ENCODE measurements at places on chromosomes 7 and 10.

GRCh38 chr10:48782386-48782785 is 97.7 kb downstream of the WDFY4 start:
- DNase-seq: no peak

GRCh38 chr10:75486591-75486990 is 55.2 kb downstream of the LRMDA start:
- DNase-seq: no peak

- peak; percentile 72 for DNase-seq
Measured at GRCh38 chr10:100508691-100509150, 10.9 kb downstream of the SEC31B start.

- DNase-seq: peak; percentile 65
Measured at GRCh38 chr10:49569031-49569631, 30.2 kb upstream of the ERCC6 start.

DNA sequence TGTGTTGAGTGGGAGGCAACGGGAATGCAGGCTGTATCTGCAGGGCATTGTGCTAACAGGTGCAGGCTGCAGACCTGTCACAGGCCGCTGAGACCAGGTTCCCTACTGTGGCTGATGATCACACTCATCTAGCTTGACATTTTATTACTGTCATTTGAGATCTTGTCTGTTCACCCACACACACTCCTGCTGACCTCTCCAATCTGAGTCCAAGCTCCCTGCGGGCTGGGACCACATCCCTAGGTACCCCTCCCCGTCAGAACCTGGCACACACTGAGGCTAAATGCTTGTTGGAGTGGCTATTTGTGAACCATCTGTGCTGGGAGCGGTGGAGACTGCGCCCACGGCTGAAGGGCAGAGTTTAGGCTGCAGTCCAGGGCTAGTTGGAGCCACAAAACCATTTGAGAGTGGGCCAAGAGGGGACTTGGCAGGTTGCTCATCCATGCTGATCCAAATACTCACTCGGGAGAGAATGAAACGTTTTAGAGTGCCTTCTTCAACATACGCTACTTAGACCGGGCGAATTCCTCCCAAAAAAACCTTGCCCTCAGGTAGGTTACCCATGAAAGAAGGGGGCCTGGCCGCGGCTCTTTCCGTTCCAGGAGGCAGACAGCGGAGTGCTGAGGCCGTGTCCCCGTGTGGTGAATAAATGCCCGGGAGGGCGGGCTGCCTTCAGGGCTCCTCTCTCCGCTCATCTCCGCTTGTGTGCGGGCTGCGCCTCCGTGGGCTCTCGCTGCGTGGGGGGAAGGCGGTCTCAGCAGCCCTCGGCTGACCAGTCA is 164.4 kb downstream of the RGS10 start:
- no peak for DNase-seq

- DNase-seq: no peak
Measured at GRCh38 chr7:70920876-70921275, 211.1 kb upstream of the GALNT17 start.

- DNase-seq: no peak
Measured at GRCh38 chr7:80134115-80134535, 506 bp upstream of the GNAI1 start.

- DNase-seq: no peak
Measured at GRCh38 chr7:133795068-133795665, 332.0 kb upstream of the LRGUK start.

DNA sequence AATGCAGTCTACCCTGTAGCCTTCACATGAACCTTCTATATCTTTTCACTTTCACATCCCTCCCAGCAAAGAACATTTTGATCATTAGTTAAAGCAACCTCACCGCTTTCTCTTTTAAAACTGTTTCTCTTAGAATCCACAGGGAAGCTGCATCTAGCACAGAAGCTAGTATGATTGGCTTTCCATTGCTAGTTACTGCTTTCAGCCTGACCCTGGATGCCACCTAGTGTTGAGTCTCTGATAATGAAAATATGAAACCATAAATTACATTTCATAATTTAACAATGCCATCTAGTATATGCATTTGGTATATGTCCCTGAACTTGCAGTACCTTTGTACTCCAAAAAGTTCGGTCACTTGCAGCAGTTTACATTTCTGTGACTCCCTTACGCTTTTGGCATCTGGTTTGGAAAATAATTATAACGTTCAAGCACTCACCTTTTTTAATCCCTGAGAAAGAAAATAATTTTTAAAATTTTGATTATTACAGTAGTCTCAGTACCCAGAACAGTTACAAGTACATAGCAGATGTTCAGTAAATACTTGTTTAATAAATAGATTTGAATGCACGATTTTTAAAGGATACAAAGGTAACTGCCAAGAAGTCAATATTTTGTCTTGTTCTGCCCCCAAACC is 22.7 kb downstream of the CISD1 start:
- peak; percentile 74 for DNase-seq

GRCh38 chr10:131172433-131172832 is 139.1 kb downstream of the TCERG1L start:
- DNase-seq: no peak

DNA sequence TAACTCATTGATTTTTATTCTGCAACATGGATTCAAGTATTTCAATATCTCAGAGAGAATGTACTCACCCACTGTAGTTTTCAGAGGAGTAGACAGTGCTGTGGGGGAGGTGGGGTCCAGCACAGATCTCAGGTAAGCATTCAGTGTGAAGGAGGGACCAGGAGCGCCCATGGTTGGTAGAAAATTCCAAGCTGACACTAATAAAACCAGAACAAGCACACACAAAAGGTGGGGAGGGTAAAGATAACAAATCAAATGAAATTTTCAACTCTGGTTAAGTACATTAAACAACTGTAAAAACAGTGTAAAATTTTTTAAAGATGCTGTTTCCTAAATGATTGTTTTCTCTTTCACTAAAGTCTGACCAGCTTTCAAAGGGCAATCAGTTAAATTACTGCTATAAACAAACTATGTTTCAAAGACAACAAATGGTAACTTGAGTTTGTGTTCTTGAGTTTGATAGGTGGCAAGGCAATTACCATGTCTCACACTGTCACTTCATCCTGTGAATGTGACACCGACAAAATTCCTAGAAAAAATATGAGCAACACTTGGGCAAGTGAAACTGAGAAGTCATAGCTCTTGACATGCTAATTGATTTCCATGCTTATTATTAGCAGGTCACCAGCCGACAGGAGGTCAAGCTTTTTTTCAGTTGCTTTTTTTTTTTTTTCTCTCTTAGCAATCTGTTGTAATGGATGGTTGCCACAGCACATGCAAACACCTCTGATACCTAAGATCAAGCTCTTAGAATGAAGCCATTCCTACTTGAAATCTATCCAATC is 205.8 kb upstream of the SLC26A5 start:
- no peak for DNase-seq

DNA sequence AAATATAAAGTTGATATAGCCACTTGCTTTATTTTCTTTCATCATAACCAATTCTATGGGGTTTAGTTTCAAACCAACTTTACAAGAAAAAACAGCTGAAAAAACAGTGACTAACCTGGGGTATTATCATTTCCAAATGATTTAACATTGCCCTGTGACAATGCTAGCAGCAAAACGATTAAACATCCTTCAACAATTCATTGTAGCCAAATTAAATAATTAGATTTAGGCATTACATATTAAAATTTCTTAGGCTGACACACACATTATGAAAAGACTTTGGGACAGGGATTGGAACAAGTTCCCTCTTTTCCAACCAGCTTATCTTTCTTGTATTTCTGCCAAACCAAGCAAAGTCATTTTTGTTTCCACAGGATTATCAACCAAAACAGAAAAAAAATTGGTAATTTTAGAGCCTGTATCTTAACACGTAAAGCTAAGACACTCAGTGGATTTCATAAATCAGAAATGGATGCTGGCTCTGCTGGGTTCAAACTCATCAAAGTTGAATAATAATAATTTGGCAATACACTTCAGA is 84.0 kb downstream of the SEMA3D start:
- DNase-seq: no peak

DNA sequence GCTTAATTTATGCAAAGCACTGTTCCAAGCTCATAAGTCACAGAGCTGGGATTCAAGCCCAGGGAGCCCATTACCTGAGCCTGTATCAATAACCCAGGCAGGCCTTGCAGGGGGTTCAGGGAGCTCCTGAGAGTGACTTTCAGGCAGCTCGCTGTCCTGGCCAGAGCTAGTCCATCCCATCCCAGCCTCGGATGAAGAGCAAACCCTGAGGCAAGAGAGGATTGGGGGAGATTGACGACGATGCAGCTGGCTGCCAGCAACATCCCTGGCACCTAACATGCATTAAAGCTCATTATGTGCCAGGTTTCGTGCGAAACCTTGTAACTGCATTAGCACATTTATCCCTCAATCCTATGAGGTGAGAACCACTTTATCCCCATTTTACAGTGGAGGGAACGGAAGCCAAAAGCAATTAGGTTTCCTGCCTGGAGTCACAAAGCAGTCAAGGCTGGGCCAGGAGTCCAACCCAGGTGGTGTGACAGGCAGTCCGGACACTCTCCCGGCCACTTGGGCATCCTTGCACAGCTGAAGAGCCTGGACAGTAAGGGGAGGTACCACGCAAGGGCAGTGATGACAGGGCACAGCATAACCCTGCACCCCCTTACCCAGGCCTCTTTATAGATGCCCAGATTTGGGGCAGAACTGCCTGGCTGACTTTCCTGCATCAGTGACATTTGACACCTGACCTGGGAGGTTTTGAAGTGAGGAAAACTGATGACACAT is 129.8 kb upstream of the CHST15 start:
- no peak for DNase-seq

DNA sequence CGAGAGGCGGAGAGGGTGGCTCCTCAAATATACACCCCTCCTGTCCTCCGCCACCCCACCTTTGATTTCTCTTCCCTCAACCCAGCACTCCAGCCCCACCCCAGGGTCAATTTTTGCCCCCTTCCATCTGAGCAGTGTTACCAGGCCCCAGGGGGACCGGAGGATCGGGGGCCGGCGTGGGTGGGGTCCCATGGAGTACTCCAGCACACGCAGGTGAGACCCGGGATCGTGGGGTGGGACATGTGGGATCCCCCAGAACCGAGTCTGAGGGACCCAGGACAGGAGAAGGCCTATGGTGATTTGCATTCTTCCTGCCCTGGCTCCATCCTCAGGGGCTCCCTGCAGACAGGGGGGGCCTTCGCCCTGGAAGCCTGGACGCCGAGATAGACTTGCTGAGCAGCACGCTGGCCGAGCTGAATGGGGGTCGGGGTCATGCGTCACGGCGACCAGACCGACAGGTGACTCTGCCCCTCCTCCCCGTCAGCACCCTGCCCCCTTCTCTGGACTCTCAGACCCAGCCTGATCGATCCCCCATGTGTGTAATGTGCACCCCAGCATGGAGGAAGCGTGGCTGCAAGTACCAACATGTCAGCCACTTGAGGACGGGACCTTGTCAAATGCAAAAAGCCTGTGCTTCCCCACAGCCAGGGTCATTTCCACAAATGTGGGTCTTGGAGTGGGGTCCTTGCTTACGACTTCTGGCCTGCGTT is 744 bp downstream of the TRIP6 start:
- peak; percentile 36 for DNase-seq

GRCh38 chr7:128260069-128260795 is 19.2 kb downstream of the LEP start:
- DNase-seq: no peak

- no peak for DNase-seq
Measured at GRCh38 chr7:153472516-153472915, 579.7 kb upstream of the DPP6 start.

DNA sequence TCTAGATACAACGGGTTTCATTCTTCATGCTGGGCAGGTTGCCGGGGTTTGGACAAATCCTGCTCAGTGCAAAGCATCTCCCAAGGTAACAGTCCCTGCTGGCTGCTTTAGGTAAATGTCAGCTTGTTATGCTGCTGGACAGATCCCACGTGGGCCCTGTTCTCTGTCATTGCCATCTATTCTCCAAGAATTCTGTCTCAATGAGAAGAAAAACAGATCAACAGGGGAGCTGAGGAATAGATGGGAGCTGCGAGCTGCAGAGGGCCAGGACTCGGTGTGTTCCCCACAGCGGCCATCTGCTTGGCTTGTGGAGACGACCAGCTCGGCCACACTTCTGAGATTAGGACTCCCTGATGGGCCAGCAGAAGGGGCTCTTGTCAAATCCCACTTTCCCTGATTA is 235.2 kb downstream of the DPP6 start:
- no peak for DNase-seq

GRCh38 chr7:18901351-18901750 is 216.1 kb downstream of the TWIST1 start:
- DNase-seq: peak; percentile 35

GRCh38 chr10:100520811-100521210 is 1.1 kb upstream of the SEC31B start:
- peak; percentile 73 for DNase-seq

- DNase-seq: no peak
Measured at GRCh38 chr7:81842361-81842760, 72.5 kb upstream of the HGF start.

- no peak for DNase-seq
Measured at GRCh38 chr7:51929818-51930217, 613.2 kb upstream of the COBL start.

GRCh38 chr10:97705006-97705670 is 8.4 kb upstream of the MARVELD1 start:
- DNase-seq: no peak

- DNase-seq: no peak
Measured at GRCh38 chr7:94389381-94389780, 5.3 kb upstream of the COL1A2 start.

DNA sequence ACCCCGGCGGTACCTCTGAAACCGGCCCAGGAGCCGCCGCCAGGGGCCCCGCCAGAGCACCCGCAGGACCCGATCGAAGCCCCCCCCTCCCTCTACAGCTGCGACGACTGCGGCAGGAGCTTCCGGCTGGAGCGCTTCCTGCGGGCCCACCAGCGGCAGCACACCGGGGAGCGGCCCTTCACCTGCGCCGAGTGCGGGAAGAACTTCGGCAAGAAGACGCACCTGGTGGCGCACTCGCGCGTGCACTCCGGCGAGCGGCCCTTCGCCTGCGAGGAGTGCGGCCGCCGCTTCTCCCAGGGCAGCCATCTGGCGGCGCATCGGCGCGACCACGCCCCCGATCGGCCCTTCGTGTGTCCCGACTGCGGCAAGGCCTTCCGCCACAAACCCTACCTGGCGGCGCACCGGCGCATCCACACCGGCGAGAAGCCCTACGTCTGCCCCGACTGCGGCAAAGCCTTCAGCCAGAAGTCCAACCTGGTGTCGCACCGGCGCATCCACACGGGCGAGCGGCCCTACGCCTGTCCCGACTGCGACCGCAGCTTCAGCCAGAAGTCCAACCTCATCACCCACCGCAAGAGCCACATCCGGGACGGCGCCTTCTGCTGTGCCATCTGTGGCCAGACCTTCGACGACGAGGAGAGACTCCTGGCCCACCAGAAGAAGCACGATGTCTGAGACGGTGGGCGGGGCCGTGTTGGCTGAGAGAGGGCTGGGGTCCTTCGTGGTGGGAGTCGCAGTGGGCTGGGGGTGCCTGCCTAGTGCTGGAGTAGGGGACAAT is 3.8 kb downstream of the REPIN1 start:
- no peak for DNase-seq

GRCh38 chr7:151015967-151016366 is 8.3 kb downstream of the ATG9B start:
- DNase-seq: no peak

Measured in ELR (cell line).